Activated CD8-positive, alpha-beta memory T cell treated with anti-CD3 and anti-CD28 coated beads, Interleukin-2, amount 10 ng/mL, durations not matched to agents 7 days and 5 days (primary cell): ENCODE measurements at places on chromosomes 4 and X. TPM values are rescaled to one million over a fixed set of nuclear protein-coding genes. Genes with fewer than 3 reads are reported as not detected.

SLIT2 gene
- not detected for total RNA-seq

TCEAL9 gene
- 1.5 TPM for total RNA-seq

GUCY1B1 gene
- 0.09 TPM for total RNA-seq

RAB33A gene
- 38.8 TPM for total RNA-seq

PSAPL1 gene
- not detected for total RNA-seq

SHISA3 gene
- 0.61 TPM for total RNA-seq

PCDH7 gene
- total RNA-seq, result not detected

TMPRSS11E gene
- total RNA-seq, result 0.12 TPM

DMD gene
- 8.4 TPM for total RNA-seq

TCP11X2 gene
- not detected for total RNA-seq

IL1RAPL1 gene
- total RNA-seq, result not detected

DNA sequence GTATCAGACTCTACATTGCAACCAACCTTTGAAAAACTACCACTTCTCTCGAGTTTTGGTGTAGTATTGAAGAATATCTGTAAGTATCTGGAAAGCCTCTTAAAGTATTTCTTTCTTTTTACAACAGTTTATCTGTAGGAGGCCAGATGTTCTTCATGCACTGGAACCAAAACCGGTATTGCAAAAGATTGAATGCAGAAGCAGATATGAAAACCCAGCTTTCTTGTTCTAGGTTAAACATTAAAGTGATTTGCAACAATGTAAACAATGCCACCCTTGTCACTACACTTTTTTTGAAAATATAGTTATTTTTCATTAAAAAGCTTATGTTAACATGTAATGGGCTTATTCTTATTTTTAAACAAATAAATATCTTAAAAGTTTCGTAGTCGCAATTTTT is 27.2 kb downstream of the PLS3 start:
- H3K4me3 ChIP-seq, result no peak overlapping the region
- H3K36me3 ChIP-seq, result no peaks in the 10 kb centered on the region
- no peak for DNase-seq
- no peak overlapping the region for H3K27ac ChIP-seq

DNA sequence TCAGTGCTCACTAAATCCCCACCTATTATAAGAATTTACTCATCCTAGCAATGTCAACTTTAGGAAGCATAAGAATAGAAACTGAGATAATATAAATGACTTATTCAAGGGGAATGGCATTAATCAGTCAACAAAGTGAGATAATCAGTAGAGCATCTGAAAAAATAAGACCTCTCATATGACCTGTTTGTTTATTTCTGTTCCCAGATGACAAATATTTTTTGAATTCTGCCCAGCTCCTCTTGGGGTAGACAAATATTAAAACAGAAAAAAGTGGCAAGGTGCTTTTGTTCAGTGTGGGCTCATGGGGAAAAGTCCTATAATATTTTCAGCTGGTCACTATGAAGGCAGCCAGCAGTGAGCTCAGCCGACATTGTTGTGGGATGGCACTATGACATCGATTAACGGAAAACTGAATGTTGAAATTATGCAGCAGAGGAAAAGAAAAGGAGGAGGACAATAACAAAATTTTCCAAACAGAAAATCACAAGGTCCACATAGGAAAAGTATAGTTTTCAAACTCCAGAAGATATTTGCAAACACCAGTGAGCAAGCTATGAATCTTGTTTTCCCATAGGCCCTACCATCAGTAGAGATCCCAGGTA is 109.6 kb downstream of the ANXA3 start:
- no peak overlapping the region for H3K27ac ChIP-seq
- peaks cover 59% of the 10 kb centered on the region for H3K4me1 ChIP-seq
- no peak for DNase-seq
- H3K4me3 ChIP-seq, result no peak overlapping the region

DNA sequence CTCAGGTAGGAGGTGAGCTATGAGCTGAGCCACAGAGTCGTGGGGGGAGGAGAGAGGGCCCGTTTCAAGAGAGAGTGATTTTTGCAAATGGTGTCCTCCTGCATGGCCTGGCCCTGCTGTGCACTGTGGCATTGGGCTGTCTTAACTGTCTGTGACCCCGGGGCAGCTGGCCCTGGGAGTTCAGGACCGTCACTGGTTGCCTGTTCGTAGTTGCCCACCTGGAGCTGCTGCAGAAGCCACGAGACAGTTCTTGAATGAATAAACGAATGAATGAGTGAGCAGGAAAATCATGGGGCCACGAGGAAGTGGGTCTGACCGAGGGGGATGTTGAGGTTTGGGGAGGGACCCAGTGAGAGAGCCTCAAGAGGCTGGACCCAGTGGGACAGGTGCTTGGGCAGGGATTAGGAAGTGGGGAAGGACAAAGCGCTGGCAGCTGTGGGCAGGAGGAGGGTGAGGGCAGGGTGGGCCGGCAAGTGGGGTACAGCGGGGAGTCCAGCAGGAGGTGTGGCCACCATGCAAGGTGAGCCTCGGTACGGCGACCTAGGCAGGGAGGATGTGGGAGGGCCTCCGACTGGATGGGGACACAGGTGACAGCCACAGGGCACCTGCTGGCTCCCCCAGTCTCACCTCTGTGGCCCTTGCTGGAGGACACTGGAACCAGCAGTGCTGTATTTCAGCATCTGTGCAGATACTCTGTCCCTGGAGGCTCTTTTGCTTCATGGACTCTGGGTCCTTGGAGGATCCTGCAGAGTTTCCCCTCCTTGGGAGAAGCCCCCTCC is 10.2 kb downstream of the RGS12 start:
- H3K4me3 ChIP-seq, result peak overlapping the region; percentile 59
- H3K27ac ChIP-seq, result peak overlapping the region; percentile 65
- peak; percentile 77 for DNase-seq

- H3K36me3 ChIP-seq, result no peaks in the 10 kb centered on the region
- no peaks in the 10 kb centered on the region for H3K27me3 ChIP-seq
- no peak overlapping the region for H3K4me3 ChIP-seq
- no peak for DNase-seq
Measured at GRCh38 chrX:118239178-118239870, 106.6 kb upstream of the WDR44 start.

- peaks cover 7% of the 10 kb centered on the region for H3K36me3 ChIP-seq
- peaks cover 25% of the 10 kb centered on the region for H3K4me1 ChIP-seq
- H3K27me3 ChIP-seq, result peaks cover 3% of the 10 kb centered on the region
- peak within 1 kb of the TSS; percentile 97 for H3K27ac ChIP-seq
- DNase-seq, result peak; percentile 71
Measured at GRCh38 chr4:110198435-110199416, at the start of gene ELOVL6. TSS of gene ELOVL6 (minus strand) at chr4:110198615. CDS start at chr4:110198335, 280 bp downstream.

DNA sequence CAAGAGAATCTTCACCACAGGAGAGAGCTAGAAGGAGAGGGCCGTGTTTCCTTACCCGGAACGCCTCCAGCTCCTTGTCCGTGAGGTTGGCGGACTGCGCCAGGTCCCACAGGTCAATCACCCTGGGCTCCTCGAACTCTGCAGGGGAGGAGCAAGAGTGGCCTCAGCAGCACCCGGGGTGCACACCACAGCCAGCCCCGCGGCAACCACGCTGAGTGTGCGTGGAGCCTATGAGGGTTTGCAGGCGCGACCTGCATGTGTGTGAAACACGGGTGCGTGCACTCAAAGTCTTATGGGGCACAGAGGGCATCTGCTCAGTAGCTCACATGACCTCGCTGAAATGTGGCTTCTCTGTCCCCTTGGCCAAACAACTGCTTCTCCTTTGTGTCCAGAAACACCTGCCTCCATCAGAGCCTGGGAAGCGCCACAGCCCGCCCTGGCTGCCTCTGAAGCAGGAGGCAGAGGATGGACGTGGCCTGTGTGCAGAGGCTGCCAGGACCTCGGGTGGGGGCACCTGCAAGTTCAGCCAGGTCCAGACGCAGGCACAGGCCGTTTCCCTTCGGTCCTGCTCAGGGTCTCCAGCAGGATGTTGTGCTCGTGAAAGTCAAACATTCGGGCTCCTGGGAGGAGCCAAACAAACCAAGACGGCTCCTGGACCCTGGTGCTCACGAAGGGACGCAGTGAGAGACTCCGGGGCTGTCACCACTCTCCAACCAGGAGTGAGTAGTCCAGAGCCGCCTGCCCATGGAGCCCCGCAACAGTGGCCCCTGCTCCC is 16.0 kb downstream of the LRPAP1 start:
- H3K4me1 ChIP-seq, result no peaks in the 10 kb centered on the region
- H3K27ac ChIP-seq, result no peak overlapping the region
- no peak overlapping the region for H3K4me3 ChIP-seq
- no peak for DNase-seq
- peaks cover 25% of the 10 kb centered on the region for H3K36me3 ChIP-seq

DNA sequence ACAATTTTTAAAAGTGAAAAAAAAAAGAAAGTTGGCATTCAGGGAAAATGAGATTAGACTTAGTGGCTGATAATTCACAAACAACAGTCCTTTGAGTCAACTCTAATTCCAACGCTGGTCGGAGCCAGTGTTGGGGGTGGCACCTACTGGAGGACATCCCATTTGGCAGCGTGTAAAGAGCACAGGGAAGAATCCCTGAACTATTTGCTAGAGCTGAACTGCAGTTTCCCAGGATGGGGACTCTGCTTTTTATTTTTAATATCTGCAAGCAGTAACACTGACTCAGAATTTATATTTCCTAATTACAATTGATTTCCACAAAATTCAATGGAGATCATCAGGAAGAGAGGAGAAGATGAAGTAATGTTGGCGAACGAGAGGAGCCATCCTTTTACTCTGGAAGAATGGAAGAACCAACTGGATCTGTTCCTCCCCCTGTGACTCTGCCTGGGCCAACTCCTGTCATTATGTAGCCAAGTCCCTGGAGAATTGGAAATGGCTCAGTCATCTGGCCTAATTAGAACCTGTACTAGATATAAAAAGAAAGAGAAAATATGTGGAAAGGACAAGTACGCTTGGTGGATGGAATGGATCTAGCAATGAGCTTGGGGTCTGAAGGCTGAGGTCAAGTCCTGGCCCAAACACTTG is 76.7 kb downstream of the IRF2 start:
- no peak for DNase-seq
- H3K4me3 ChIP-seq, result no peak overlapping the region
- no peak overlapping the region for H3K27ac ChIP-seq

DNA sequence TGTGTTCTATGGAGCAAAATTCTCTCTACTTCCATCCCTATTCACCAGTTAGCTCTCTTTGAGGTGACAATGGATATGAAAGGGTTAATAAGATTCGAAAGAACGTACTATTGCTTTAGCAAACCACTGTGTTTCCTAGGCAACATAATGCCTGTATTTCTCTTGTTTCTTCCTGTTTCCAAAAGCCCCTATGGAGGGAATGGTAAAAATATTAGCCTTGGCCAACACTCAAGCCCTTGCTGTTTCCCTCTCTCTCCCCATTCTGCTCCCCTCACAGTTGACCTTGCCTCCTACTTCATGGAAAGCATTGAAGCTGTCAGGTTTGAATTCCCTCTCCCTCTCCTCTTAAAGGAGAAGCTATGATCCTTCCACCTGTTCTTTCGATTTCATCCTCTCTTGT is 9.6 kb upstream of the PGRMC1 start:
- H3K4me1 ChIP-seq, result peaks cover 14% of the 10 kb centered on the region
- DNase-seq, result no peak
- H3K27me3 ChIP-seq, result peaks cover 31% of the 10 kb centered on the region
- H3K4me3 ChIP-seq, result no peak overlapping the region
- H3K27ac ChIP-seq, result no peak overlapping the region

DNA sequence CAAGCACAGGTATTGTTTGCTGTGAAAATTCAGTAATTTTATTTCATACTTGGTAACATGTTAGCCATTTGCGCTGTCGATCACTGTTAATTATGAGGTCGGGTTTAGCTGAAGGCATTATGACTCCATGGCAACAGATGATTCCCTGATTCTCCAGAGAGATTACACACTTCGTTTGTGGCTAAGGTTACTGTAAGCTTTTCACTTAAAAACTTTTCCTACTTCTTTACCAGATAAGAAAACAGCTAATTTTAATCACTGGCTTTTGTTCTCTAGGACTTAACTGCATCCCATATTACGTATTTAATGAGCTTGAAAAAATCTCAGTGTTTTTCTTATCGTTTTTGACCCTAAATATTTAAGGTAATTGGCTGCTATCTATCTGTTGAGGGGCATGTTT is 2.1 kb downstream of the GSTCD start:
- no peak overlapping the region for H3K27ac ChIP-seq
- peaks cover 10% of the 10 kb centered on the region for H3K36me3 ChIP-seq
- DNase-seq, result no peak
- H3K27me3 ChIP-seq, result no peaks in the 10 kb centered on the region

GRCh38 chrX:120380699-120381098 is 18.8 kb downstream of the ATP1B4 start:
- peaks cover 2% of the 10 kb centered on the region for H3K4me1 ChIP-seq
- H3K27ac ChIP-seq, result no peak overlapping the region
- H3K27me3 ChIP-seq, result peaks cover 9% of the 10 kb centered on the region
- peak; percentile 42 for DNase-seq
- no peak overlapping the region for H3K4me3 ChIP-seq

- H3K27ac ChIP-seq, result no peak overlapping the region
- no peak overlapping the region for H3K4me3 ChIP-seq
- no peaks in the 10 kb centered on the region for H3K27me3 ChIP-seq
- no peaks in the 10 kb centered on the region for H3K36me3 ChIP-seq
- DNase-seq, result no peak
Measured at GRCh38 chrX:94576367-94577004, 902.5 kb downstream of the FAM133A start.

GRCh38 chrX:82092307-82092706 is 890.4 kb downstream of the SH3BGRL start:
- no peak overlapping the region for H3K4me3 ChIP-seq
- no peak for DNase-seq
- peaks cover 1% of the 10 kb centered on the region for H3K36me3 ChIP-seq

- H3K4me3 ChIP-seq, result no peak overlapping the region
Measured at GRCh38 chrX:103730147-103730795, 19.6 kb downstream of the TMEM31 start.

DNA sequence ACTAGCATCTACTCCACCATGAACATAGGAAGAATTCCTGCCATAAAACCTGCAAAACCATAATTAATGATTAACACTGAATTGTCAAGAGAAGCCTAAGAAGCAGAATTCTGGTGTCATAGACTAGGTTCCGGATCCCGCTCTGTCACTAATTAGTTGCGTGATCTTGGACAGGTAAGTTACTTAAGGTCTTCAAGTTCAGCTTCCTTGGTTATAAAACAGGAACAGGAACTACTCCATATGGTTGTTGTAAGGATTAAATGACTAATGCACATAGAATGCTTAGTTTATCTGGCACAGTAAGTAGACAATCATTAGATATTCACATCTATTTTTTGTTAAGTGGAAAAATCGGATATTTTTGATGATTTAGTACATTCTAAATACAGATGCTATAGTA is 14.3 kb downstream of the G3BP2 start:
- peaks cover 59% of the 10 kb centered on the region for H3K36me3 ChIP-seq
- peak overlapping the region; percentile 66 for H3K27ac ChIP-seq
- H3K4me3 ChIP-seq, result no peak overlapping the region

GRCh38 chr4:46949822-46950221 is 40.8 kb upstream of the COX7B2 start:
- no peaks in the 10 kb centered on the region for H3K36me3 ChIP-seq
- DNase-seq, result no peak
- H3K4me1 ChIP-seq, result no peaks in the 10 kb centered on the region
- H3K27ac ChIP-seq, result no peak overlapping the region

GRCh38 chrX:24553011-24553410 is 87.9 kb downstream of the PDK3 start:
- no peak overlapping the region for H3K4me3 ChIP-seq
- no peaks in the 10 kb centered on the region for H3K36me3 ChIP-seq
- DNase-seq, result no peak
- no peak overlapping the region for H3K27ac ChIP-seq
- H3K27me3 ChIP-seq, result no peaks in the 10 kb centered on the region
